IMR-90 (cell line): ENCODE measurements at places on chromosomes 1 and 21.

DNA sequence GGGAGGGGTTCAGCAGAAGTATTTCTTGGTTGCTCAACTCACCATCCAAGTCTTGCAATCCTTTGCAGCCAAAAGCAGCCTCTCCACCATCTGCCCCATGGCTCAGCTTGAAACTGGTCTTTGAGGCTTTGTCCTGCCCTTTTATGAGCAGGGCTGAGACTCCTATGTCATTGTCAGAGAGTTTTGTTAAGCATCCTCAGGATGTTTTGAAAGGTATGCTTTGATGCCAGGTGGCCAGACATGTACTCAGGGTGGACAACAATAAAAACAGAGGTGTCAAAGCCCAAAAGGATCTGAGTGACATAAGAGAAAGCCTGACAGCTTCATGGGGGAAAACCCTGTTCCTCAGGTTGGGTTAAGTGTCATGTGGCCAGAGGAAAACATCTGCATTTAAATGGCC lies 310.5 kb downstream of the PRDM2 start:
- no peak for DNase-seq
- H3K27ac ChIP-seq = no peak overlapping the region

DNA sequence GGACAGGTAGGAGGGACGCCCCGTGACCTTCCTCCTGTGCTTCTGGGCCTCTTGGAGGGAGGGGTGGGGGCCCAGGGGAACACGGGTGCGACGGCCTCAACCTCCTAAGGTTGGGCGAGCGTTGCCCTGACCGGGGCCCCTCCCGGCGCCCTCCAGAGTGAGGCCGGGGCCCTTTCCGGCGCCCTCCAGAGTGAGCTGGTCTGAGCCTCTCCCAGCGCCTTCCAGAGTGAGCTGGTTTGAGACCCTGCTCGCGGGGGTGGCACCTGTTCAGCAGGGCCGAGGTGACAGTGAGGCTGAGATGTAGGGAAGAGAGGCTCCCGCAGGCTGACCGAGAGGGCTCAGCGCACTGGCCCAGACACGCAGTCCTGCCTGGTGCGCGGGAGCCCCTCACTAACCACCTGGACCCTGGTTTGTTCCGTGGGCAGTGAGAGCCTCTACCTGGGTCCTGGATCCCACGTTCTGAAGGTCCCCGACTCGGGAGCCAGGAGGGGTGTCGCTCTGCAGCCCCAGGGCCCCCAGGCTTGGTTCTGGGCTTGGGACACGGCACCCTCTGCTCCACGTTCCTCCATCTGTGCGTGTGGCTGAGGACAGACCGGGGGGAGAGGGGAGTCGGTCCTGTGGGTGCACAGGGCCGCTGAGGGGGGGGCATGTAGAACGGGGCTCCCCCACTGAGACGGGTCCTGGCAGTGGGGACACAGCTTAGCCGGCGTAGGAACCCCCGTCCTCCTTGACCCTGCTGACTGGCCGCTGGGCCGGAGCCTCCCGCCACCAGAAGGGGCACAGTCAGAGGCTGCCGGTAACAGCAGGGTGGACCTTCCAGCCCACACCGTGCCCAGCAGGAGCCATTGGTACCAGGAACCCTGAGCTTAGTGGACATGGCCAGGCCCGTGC lies 1.4 kb downstream of the COL6A1 start:
- peaks cover 49% of the 10 kb centered on the region for H3K36me3 ChIP-seq
- peak overlapping the region; percentile 99 for H3K27ac ChIP-seq
- no peaks in the 10 kb centered on the region for H3K27me3 ChIP-seq
- peak overlapping the region; percentile 95 for H3K4me3 ChIP-seq

DNA sequence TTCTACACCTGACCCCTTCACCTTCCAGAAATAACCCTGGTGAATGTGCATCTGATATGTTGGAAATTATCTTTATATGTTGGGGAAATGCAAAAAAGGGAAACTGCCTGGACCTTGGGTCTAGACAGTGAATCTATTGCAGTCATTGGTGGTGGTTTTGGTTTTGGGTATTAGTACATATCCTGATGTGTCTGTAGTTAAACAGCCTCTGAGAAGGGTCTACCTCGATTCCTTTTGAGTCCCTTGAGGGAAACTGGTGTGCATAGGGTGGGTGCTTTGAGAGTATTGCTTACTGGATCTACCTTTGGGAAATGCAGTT lies 127.3 kb upstream of the KIAA0040 start:
- no peaks in the 10 kb centered on the region for H3K27me3 ChIP-seq
- H3K27ac ChIP-seq = no peak overlapping the region

DNA sequence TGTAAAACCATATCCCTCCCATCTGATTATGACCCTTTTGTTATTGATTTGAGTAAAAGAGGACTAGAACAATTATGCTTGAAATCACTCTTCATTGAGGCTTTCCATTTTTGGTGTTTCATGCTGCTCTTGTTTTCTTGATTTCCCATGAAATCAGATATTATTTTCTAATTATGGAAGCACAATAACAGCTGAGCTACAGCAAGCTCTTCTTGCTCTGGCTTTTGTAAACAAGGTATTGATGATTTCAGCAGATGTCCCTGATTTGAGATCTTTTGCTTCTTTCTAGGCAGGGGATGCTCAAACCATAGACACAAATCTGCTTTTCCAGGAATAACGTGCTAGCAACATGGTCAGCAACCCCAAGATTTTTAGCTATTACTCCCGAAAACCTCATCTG lies 607.8 kb downstream of the NCAM2 start:
- H3K27ac ChIP-seq = no peak overlapping the region
- no peaks in the 10 kb centered on the region for H3K27me3 ChIP-seq
- H3K4me1 ChIP-seq = no peaks in the 10 kb centered on the region
- H3K36me3 ChIP-seq = no peaks in the 10 kb centered on the region
- no peak overlapping the region for H3K4me3 ChIP-seq

DNA sequence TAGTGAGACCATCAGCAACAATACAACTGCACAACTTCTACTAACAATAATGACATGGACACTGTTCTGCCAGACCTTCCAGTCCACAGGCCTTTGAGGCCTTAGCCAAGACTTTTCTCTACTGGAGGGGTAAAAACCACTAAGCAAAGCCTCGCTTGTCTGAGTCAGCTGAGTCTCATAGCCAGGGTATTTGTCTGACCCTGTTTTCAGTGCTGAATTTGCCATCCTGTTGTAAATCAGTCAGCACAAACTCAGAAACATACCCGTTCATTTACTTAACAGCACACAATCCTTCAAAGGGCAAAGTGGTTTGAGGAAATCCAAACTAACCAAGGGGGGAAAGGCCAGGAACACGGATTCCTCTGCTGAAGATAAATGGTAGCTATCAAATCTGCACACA lies 537.8 kb downstream of the SMYD3 start:
- peak overlapping the region; percentile 52; the same call in 1 of the 2 replicates for H3K27ac ChIP-seq
- H3K27me3 ChIP-seq = no peaks in the 10 kb centered on the region
- H3K4me1 ChIP-seq = peaks cover 10% of the 10 kb centered on the region
- peak; percentile 93 for DNase-seq
- H3K36me3 ChIP-seq = no peaks in the 10 kb centered on the region

- no peak overlapping the region for H3K27ac ChIP-seq
- no peak overlapping the region for H3K4me3 ChIP-seq
- H3K36me3 ChIP-seq = no peaks in the 10 kb centered on the region
These were observed 8.7 kb upstream of the RSRP1 start for GRCh38 chr1:25255706-25256577.

DNA sequence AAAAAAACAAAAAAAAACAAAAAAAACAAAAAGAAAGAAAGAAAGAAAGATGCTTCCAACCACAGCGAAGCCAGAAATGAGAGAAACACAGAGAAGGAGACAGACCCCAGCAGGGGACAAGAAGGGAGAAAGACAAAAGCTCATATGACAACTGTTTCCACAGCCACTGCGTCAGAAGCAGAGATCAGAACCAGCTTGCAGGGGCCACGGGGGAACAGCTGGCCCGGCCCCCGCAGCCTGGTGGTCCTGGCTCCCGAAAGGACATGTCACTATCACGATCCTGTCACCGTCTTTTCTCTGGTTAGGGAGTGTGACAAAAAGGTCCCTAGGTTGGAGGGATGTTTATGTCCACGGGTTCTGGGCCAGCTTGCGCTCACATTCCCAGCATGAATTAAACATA lies 60.7 kb downstream of the ACOT7 start:
- H3K27me3 ChIP-seq = no peaks in the 10 kb centered on the region
- H3K4me3 ChIP-seq = no peak overlapping the region
- no peaks in the 10 kb centered on the region for H3K36me3 ChIP-seq

GRCh38 chr1:175477786-175478185 lies 265.6 kb downstream of the TNR start:
- H3K4me3 ChIP-seq = no peak overlapping the region
- H3K27ac ChIP-seq = no peak overlapping the region
- H3K36me3 ChIP-seq = no peaks in the 10 kb centered on the region
- H3K4me1 ChIP-seq = no peaks in the 10 kb centered on the region
